IgD-negative memory B cell (primary cell): ENCODE measurements at places on chromosomes 5 and 9. TPM values are rescaled to one million over a fixed set of nuclear protein-coding genes. Genes with fewer than 3 reads are reported as not detected.

WDR38 gene
- not detected for polyA plus RNA-seq

CYLC2 gene
- polyA plus RNA-seq: not detected

TSSK1B gene
- not detected for polyA plus RNA-seq

SHROOM1 gene
- polyA plus RNA-seq: 0.70 TPM

ACSL6 gene
- polyA plus RNA-seq: 0.11 TPM

SLC34A1 gene
- polyA plus RNA-seq: not detected

TIMD4 gene
- not detected for polyA plus RNA-seq

SEMA5A gene
- polyA plus RNA-seq: not detected

SLC25A2 gene
- not detected for polyA plus RNA-seq

SARDH gene
- polyA plus RNA-seq: 0.30 TPM

PCDHB10 gene
- polyA plus RNA-seq: not detected

GARIN3 gene
- polyA plus RNA-seq: not detected

FGF1 gene
- not detected for polyA plus RNA-seq

LRRC19 gene
- polyA plus RNA-seq: not detected

TRIM41 gene
- polyA plus RNA-seq: 1.3 TPM

FAT2 gene
- polyA plus RNA-seq: not detected

OTULINL gene
- polyA plus RNA-seq: 1.2 TPM

NIPAL4 gene
- 2.2 TPM for polyA plus RNA-seq

PCDHGA2 gene
- not detected for polyA plus RNA-seq
